ENCODE measurements at places on chromosomes 1 and 21.

GRCh38 chr1:61332196-61332753, 249.9 kb downstream of the NFIA start:
- no peak for DNase-seq

DNA sequence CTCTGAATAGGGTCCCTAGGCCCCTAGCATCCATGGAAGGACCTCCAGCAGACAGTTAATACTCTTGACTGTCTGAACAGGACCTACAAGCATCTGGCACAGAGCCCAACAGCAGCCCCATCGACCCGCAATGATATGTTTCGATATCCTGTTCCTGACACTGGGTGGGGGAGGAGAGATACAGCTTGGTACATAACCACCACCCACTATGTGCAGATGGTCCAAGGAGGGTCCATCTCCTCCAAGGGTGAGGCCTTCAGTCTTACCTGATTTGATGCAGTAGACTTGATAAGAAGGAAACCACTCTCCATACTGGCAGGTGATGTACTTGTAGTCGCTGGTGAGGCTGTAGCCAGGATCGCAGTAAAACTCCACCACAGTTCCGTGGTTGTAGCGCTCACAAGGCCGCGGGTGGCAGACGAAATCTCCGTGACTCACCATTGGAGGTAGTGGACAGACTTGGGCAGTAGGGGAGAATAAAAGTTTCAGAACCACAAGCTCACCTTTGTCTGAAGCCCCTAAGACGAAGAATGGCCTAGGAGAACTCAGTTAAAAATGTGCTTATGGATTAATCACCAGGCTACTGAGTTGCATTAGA, 86.0 kb upstream of the TLR5 start:
- DNase-seq, result no peak

GRCh38 chr1:224736619-224737352, 120.7 kb downstream of the CNIH3 start:
- peak; percentile 7 for DNase-seq

GRCh38 chr21:15840406-15840805, 110.6 kb downstream of the USP25 start:
- no peak for DNase-seq

DNA sequence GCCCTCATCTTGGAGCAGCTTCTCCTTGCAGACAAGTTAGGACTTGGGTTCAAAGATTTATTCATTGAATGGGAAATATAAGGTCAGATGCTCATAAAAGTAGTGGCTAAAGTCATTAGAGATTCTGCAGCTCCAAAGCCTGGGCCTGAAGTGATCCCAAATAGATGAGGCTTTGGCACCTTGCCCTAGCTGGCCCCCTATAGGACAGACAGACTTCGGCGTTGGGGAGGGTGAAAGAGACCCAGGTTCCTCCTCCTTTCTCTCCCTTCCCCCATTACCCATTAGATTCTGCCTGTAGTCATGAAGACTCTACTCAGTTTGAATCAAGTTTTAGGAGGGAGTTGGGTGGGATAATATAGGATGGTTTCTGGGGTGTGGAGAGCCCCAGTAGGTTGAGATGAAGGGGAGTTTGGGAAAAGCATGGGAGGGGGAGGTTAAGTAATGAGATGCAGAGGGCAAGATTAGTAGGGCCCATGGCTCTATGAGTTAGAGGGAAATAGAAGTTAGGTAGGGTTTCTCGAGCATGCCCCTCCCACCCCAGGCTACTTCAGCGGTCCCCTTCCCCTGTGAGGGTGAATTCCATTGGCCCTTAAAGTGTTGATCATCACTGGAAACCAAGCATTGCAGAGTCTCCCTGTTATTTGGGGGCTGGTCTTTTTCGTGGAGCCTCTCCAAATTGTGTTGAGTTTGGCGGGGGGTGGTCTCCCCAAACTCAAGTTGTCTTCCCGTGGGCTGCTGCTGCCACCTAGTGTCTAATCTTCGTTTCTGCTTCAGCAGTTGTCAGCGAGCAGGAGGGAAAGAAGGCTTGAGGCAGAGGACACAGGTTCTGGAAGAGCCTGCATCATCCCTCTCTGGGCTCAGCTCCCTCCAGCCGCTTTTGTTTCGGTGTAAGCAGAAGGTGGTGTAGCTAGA, 2.1 kb upstream of the AHDC1 start:
- no peak for DNase-seq

- no peak for DNase-seq
Observed at GRCh38 chr21:38181096-38181495, 75.7 kb upstream of the KCNJ15 start.

DNA sequence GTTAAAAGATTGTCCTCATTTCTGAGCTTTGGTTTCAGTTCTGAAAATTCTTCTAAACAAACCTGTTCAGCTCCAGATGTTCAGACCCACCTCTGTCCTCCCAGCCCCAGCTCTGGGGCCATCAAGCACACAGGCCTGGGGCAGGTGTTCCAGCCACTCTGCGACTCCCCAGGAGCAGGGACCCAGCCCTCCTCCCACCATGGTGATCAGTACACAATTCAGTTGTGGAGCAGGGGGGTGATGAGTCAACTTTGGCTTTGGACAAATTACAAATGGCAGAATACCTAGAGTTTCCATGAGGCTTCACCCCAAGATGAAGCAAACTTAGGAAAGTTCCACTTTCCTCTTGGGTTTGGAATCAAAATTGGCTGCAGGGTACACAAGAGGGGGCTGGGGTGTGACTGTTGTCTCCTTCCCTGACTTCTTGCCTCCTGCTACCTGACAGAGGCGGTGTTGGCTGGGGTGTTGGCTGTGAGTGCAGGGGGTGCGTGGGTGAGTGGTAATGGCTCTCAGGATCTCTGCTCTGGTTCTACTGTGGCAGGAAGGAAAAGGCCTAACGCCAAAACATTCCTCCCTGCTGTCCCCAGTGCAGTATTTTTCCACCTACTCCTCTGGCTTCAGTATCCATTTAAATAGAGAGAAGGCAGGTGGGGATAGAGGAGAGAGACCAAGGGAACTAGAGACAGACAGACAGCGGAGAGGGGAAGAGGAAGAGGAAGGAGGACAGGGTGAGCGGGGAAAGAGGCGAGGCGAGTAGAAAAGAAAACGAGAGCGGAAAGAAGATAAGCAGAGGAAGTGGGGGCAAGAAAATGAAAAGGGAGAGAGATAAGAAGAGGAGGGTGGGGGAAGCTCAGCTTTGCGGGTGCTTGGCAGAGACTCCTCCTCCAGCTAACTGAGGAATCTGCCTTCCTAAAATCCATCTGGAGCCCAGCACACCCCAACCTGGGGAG, 20.6 kb upstream of the LRRN2 start:
- DNase-seq, result no peak

DNA sequence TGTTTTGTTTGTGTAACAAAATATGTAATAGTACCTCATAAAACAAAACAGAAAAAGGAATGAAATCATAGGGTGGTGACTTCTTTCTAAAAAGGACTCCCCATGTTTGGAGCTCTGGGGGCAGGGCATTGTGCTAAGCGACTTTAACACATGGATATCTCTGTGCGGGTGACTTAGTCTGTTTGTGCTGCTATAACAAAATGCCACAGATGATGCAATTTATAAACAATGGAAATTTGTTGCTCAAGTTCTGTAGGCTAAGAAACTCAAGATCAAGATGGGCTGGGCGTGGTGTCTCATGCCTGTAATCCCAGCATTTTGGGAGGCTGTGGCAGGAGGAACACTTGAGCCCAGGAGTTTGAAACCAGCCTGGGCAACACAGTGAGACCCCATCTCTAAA, 85.4 kb upstream of the SIM2 start:
- no peak for DNase-seq

- no peak for DNase-seq
Observed at GRCh38 chr1:9150582-9151327, 21.9 kb upstream of the GPR157 start.

- DNase-seq, result no peak
Observed at GRCh38 chr1:85583611-85584263, 3.2 kb downstream of the CCN1 start.

DNA sequence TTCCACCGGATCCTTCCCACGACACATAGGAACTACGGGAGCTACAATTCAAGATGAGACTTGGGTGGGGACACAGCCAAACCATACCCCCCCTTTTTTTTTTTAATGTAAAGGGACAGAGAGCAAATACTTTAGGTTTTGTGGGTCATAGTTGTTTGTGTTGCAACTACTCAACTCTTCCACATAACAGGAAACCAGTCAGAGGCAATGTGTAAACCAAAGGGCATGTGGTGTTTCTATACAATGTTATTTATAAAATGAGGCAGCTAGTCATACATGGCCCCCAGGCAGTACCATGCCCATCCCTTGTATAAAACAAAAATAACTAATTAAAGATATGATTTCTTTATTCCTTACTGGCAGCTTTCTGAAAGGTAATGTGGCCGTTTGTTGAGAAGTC, 845.4 kb upstream of the ADAMTS5 start:
- no peak for DNase-seq

DNA sequence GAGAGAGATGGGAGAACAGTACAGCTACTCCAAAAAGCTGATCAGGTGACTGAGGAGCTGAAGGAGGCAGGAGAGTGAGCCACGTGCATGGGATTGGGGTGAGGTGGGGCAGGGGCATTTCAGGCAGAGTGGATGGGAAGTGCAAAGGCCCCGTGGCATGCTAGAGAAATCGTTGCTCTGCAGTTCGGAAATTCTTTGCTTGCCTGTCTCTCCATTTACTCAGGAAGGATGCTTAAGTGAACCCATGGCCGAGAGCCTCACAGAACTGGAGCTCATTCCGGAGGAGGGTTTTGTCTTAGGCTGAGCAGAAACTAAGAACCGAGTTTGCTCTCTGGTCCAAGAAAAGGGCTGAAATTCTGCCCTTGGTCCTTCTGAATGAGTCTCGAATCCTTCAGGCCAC, 139.8 kb upstream of the TMEM51 start:
- DNase-seq, result no peak

DNA sequence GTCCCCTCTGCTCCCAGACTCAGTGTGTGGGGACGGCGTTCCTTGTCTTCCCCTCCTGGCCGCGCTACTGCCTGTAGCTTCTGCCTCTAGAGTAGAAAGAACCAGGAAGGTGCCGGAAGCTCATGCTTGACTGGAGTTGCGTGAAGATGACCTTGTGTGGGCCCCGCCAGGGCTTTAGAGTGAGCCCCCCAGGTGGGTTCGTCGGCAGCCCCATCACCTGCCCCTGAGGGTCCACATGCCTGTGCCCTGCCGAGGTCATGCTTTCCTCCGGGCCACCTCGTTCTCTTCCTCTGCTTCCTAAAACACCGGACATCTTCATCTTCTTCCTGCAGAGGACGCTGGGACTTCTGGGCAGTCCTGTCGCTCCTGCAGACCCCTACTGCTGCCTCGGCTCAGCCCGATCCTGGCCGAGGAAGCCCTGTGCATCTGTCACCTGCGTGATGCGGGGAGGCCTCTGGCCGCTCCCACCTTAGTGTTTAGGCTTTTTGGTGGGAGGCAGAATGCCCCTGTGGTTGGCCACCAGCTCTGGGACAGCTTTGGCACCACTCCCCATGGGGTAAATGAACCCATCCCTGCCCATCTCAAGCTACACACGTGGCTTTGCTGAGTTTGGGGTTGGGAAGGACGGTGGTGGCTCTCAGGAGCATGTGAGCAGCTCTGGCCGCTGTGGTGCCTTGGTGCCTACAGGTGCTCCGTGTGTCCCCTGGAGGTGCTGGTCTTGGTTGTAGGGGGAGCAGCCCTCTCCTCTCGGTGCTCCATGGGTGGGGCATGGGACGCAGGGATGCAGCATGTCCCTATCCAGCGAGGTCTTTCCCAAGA, 12.3 kb downstream of the OBSCN start:
- DNase-seq, result no peak

DNA sequence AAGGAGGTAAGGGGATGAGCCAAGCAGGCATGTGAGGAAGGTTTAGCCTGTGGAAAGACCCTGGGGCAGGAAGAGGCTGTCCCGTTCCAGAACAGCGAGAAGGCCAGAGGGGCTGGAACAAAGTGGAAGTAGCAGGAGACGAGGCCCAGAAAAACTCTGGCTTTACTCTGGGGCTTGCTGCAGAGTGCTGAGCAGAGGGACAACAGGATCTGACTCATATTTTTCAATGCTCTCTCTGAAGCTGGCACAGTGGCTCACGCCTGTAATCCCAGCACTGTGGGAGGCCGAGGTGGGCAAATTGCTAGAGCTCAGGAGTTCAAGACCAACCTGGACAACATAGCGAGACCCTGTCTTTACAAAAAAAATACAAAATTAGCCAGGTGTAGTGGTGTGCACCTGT, 52.4 kb upstream of the PAX7 start:
- DNase-seq, result no peak

DNA sequence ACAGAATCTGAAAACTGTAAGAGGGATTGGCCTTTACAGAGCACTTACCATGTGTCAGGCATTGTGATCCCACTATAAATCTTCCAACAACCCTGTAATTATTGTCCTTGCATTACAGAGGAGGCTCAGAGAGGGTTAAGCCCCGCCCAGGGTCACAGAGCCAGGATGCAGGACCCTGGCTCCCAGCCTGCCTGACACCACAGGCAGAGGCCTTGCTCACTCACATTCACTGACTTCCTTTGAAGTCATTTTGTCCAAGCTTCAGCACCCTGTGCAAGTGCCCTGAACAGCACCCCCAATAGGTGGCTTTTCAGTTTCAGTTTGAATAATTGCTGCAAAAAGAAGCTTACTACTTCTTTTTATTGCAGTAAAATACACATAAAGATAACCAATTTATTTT, 256.8 kb upstream of the NFIA start:
- no peak for DNase-seq

- no peak for DNase-seq
Observed at GRCh38 chr1:109253803-109254620, 4.7 kb downstream of the CELSR2 start.

GRCh38 chr1:119653839-119654170, 5.7 kb upstream of the ZNF697 start:
- no peak for DNase-seq

DNA sequence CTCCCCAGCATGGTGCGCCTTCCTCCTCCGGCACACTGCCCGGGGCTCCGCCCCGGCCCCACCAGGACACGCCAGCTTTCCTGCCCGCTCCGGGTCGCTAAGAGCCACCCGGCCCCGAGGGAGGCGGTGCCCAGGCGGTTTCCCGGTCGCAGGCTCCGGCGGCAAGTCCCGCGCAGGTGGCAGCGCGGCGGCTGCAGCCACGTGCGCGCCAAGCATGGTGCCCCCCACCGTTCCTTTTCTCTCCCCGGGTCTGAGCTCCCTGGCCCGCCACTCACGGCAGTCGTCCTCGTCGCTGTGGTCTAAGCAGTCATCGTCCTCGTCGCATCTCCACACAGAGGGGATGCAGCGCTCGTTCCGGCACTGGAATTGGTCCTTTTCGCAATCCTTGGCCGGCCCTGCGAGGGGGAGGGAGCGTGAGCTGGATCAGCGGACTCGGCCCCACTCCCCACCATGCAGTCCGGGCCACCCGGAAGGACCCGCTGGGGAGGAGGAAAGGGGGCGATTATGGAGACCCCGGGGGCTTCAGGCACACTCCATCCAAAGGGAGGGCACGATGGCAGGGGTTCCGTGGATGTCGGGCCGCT, 1.2 kb downstream of the LRP8 start:
- peak; percentile 37 for DNase-seq
